ENCODE measurements at places on chromosomes 11 and 22.

- DNase-seq, result no peak
- no peaks in the 10 kb centered on the region for H3K27me3 ChIP-seq
- H3K4me1 ChIP-seq, result no peaks in the 10 kb centered on the region
- H3K36me3 ChIP-seq, result no peaks in the 10 kb centered on the region
- H3K27ac ChIP-seq, result no peak overlapping the region
- no peak overlapping the region for H3K4me3 ChIP-seq
Observed at GRCh38 chr11:132858223-132858622, 674.1 kb downstream of the OPCML start.

DNA sequence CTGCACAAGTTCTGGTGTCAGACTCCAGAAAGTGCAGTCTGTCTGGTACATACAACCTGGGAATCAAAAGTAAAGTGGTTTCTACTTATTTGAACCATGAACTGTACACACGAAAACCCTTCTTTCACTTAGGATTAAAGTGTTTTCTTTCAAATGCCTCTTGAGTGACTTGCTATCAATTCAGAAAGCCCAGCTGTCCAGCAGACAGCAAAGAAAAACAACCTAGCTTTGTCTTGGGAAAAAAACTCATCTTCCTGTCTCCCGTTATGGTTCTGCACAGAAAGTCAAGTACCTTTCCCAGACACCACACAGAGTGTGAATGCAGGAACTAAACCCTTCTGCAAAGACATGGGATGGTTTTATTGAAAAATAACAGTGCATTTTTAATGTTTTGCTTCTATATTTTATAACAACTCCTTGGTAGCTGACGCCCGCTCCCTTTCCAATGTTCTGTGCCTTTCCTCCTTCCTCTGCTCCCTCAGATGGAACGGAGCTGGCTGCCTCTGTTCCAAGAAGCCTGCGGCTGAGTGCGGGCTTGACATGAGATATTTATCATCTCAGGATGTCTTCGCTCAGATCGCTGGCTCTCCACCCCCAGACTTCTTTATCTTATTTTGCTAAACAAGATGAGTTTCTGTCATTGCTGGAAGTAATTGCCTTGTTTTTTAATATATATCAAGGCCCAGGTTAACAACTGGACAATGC is 322.3 kb upstream of the B3GAT1 start:
- DNase-seq, result no peak
- H3K27ac ChIP-seq, result no peak overlapping the region
- no peaks in the 10 kb centered on the region for H3K4me1 ChIP-seq
- H3K4me3 ChIP-seq, result no peak overlapping the region

DNA sequence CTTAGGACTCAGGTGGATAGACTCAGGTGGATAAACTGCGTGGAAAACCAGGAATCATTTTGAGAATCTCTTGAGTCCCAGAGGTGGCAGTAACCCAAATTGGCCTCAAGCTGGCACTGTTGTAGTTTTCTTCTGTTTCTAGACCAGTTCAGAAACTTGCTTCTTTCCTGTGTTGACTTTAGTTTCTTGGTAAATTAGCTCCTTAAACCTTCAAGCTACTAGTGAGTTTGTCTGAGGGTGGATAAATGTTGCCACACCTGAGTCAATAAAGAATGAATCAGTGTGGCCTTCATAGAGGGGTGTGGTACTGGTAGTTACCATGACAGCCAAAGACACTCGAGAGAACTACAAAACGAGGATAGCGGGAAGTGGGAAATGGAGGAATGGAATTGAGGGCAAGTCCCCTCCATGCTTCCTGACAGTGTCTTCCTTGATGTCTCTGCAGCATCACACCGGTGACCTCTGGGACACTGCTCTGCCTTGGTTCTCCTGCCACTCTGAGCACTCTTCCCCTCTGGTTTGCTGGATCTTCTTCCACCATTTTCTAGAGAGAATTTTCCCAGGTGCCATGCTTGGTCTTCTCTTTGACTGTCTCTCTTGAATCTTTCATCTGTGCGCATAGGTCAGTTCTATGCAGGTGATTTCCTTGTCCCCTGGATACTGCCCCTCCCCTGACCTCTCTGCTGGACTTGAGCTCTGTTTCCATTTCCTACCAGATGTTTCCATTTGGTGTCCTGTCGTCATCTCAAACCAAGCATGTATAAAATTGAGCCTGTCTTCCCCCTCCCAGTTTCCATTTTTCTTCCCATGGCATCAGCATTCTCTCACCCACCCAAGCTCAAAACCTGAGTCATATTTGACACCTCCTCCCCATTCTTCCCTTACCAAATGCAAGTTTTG is 7.2 kb downstream of the POLD4 start:
- H3K27ac ChIP-seq, result peak overlapping the region; percentile 81
- H3K4me1 ChIP-seq, result peaks cover 31% of the 10 kb centered on the region
- peak overlapping the region; percentile 55 for H3K4me3 ChIP-seq
- H3K36me3 ChIP-seq, result peaks cover 2% of the 10 kb centered on the region
- DNase-seq, result no peak

GRCh38 chr11:71133946-71134345 is 118.4 kb downstream of the SHANK2 start:
- H3K36me3 ChIP-seq, result no peaks in the 10 kb centered on the region
- DNase-seq, result no peak
- no peak overlapping the region for H3K4me3 ChIP-seq
- H3K27ac ChIP-seq, result no peak overlapping the region
- H3K4me1 ChIP-seq, result no peaks in the 10 kb centered on the region
- H3K27me3 ChIP-seq, result no peaks in the 10 kb centered on the region

DNA sequence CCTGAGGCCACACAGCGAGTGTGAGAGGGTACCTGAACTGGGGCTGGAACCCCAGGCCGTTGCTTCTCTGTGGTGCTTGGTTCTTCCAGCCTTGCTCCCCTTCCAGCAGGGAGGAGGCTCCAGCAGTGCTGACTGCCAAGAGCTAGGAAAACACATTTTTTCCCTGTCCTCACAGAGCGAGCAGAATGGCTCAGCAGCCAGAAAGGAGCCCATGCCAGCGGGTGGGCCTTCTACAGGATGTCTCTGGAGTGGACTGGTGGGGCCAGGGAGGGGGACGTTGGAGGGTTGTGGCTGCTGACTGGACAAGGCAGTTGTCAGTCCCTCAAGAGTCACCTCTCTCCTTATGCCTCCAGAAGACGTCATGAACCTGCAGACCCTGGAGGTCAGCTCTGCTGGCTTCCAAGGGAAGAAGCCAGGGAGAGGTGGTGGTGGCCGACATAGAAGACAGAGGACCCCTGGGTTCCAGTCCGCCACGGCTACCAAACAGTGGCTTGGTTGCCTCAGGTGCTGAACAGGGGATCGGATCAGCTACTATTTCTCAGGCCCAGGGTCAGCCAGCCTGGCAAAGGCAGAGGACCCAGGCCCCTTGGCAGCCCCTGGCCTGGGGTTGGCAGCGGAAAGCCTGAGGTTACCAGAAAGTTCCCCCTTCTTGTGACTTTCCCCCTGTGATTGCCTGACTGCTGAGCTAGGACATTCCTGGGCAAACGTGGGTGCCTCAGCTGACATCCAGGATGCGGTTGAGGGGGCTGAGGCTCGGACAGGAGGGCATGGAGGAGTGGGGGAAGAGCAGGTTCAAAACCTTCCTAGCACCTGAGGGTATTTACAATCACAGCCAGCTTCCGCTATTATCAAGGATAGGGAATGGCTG is 3.7 kb downstream of the MAFF start:
- no peak for DNase-seq
- no peak overlapping the region for H3K27ac ChIP-seq
- peaks cover 41% of the 10 kb centered on the region for H3K4me1 ChIP-seq

GRCh38 chr22:24977370-24978221 is 25.1 kb downstream of the KIAA1671 start:
- no peak overlapping the region for H3K27ac ChIP-seq
- no peak overlapping the region for H3K4me3 ChIP-seq
- no peak for DNase-seq
- H3K27me3 ChIP-seq, result peaks cover 14% of the 10 kb centered on the region
- H3K36me3 ChIP-seq, result no peaks in the 10 kb centered on the region

DNA sequence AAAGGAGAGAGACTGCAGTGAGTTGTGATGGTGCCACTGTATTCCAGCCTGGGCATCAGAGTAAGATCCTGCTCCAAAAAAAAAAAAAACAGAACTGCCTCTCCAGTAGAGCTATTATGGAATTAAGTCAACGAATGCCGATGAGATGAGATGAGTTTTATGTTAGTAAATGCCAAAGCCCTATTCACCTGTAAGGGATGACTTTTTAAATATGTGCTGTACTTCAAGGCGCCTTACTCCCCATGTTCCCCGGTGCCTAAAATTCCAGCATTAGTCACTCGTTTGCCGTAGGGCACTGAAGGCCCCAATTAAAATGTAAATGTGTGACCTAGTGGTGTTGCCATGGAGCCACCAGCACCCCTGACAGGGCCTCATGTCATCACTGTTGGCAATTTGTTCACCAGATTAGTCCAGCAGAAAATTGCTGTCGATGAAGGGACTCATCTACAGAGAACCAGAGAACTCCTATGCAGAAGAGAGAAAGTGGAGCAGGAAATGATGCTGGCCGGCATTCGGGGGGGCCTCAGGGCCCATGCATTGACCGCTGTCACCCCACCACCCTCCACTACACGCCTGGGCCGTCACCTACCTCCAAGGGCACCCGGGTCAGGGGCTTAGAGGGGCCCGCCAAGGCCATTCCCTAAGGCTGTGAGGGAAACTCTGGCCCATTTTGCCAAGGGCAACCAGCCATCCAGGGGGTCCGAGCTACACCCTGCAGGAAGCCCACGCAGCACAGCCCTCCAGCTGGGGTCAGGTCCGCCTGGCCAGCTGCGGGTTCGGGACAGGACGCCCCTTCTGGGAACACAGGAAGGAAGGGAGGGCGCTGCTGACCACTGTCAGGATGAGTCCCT is 17.8 kb downstream of the LIF start:
- H3K4me1 ChIP-seq, result peaks cover 41% of the 10 kb centered on the region
- H3K4me3 ChIP-seq, result no peak overlapping the region
- H3K27ac ChIP-seq, result no peak overlapping the region
- H3K36me3 ChIP-seq, result no peaks in the 10 kb centered on the region

- no peak for DNase-seq
- no peak overlapping the region for H3K4me3 ChIP-seq
- H3K27me3 ChIP-seq, result peaks cover 7% of the 10 kb centered on the region
Observed at GRCh38 chr11:86988351-86988881, 33.2 kb upstream of the FZD4 start.

GRCh38 chr11:25211635-25212254 is 714.9 kb downstream of the LUZP2 start:
- H3K4me3 ChIP-seq, result no peak overlapping the region
- H3K36me3 ChIP-seq, result no peaks in the 10 kb centered on the region
- no peaks in the 10 kb centered on the region for H3K4me1 ChIP-seq
- no peaks in the 10 kb centered on the region for H3K27me3 ChIP-seq

All from activated T-helper 1 cell treated with anti-CD3 and anti-CD28 coated beads, Interleukin-12 subunit alpha, Interleukin-12 subunit beta, Interleukin-2, Interleukin-4 antibody, amounts not matched to agents 30 ng/mL and 10 ng/mL and 1 ng/mL, durations not matched to agents 14 hours and 24 hours and 36 hours (primary cell).